ENCODE measurements at places on chromosomes 5 and 9.
A peak's percentile ranks its signal among the peaks of the same experiment; 100 is the strongest.

- ATAC-seq = no peak
Observed at GRCh38 chr5:14787801-14788579, 83.6 kb downstream of the ANKH start.

GRCh38 chr5:135484674-135485086 lies 32.5 kb upstream of the TIFAB start:
- no peak for ATAC-seq

DNA sequence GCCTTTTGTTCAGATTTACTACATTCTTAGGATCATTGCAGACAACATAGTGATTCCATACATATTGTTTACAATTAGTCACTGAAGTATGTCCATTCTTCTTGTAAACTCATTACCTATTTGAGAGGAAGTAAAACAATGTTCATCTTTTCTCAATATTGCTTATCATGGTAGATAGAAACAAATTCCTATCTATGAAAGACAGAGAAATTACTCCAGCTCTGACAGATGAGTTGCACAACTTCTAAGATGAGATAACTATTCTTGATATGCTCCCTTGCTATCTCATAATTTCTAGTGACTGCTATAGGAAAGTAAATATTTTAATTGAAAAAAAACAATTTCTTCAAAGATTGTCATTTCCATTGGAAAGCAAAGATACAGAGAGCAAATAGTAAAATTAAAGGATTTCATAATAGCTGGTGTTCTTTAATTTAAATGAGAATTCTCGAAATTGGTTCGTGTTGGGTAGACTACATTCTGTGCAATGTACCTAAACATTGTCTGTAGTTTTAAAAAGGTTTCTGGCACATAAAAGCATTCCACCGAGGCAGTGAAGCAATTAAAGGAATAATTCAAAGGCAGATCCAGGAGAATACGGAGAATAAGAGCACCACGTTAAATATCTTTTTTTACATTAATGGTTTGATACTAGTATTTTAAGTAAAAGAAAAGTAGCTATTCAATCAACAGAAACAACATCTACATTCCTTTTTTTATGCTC lies 1029.1 kb upstream of the ACO1 start:
- no peak for ATAC-seq

GRCh38 chr5:157148734-157149615 lies 6.3 kb upstream of the MED7 start:
- no peak for ATAC-seq

DNA sequence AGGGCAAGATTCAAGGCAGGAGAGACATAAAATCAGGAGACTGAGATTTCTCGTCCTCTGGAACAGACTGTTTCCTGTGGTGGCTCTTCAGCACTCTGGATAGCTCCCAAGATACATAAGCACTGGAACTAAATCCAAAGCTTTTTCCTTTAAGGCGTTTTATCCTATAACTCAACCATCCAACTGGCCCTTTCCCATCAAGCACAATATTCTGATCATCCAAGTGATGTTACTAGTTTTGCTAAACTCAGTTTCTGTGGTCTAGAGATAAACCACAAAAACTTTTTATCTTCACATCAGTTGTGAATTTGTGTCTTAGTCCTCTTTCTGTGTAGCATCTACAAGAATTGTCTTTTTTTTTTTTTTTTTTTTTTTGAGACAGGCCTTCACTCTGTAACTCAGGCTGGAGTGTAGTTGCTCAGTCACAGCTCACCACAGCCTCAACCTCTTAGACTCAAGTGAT lies 299.4 kb downstream of the COX7C start:
- no peak for ATAC-seq

- no peak for ATAC-seq
Observed at GRCh38 chr5:15790446-15791018, 290.6 kb downstream of the FBXL7 start.

GRCh38 chr9:137301081-137301947 lies 757 bp downstream of the NRARP start:
- no peak for ATAC-seq

- ATAC-seq = no peak
Observed at GRCh38 chr5:136133922-136134379, 1.3 kb downstream of the SMAD5 start.

DNA sequence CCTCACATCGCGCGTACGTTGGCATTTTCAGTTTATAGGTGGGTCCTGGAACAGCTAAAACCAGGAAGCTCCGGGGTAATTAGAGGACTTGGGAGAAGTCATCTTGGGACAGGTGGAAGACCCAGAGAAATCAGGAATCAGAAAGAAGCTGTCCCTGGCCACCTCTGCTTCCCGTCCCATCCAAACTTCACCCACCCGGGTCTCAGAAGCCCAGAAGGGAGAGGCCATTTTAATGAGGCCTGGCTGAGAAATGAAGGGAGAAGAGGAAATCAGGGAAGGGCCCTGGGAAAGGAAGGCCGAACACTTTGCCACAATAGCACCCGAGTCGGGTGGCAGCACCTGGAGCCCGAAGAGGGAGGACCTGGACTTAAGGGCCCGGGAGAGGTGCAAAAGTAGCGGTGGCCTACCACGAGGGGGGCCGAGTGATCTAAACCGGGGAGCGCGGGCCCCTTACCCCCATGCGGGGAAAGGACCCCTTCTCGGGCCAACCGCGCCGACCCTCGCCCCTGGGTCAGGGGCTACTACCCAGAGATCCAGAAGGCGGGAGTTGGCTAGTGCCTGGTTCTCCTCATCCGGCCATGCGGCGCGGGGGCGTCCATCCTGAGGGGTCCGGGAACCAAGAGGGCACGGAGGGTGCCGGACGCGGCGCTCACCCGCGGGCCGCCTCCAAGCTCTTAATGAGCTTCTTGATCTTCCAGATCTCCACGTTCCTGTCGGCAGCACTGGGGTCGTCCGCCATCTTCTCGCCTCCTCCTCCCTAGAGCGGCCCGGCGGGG lies 668 bp downstream of the ETF1 start:
- ATAC-seq = no peak

- peak; percentile 60 for ATAC-seq
Observed at GRCh38 chr9:89878687-89879086, 273.9 kb downstream of the GADD45G start.

DNA sequence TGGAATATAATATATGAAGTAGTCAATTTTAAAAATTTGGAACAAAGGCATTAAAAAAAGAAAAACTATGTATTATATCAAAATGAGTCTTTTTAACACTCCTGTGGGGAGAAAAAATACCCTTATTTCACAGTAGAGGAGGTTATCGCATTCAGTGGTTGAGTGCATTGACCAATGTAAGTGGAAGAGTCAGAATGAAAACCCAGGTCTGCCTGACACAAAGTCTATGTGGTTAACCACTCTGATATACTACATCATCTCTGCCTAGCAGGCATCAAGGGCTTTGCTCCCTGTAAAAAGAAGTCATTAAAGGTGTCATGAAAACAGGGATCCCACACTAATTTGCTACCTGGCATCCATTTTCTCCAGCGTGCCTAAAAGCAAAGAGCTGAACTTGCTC lies 417.2 kb upstream of the C9orf72 start:
- no peak for ATAC-seq

GRCh38 chr9:74760031-74760700 lies 127.6 kb downstream of the TRPM6 start:
- ATAC-seq = no peak

DNA sequence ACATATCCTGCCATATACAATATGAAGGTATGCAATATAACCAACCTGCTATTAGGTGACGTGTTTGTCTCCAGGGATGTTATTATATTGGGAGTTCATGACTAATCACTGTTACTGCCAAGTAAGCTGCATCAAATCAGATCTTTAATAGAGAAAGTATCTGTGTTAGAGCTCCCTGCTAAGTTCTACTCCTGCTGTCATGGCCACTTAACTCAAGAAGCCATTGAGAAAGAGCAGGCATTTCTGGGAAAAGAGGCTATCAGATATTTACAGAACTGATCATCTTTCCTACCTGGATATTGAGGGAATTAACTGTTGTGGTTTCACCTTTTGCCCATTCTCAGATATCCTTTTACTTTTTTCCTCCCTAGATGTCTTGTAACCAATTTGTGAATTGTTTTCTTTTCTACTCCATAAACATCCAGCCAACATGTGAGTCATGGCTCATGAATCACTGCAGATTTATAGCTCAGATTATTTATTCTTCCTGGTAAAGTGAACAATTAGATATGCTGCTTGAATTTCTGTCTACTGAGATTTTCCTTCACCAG lies 634.8 kb upstream of the FAM174A start:
- ATAC-seq = no peak

DNA sequence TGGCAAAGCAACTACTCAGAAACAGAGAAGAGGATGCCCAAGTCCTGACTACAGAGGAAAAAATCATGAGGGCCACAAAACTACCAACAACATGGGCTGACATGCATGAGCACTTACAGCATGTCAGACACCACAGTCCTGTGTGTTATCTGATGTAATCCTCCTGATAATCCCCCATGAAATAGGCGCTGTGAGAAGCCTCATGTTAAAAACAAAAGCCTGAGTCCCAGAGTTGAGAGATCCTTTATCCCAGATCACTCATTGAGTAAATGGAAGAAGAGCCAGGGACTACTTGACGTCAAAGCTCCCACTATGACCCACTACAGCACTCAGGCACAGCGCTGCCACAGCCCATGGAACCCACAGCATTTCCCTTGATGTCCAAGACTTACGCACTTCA lies 7.2 kb upstream of the SPOCK1 start:
- no peak for ATAC-seq

GRCh38 chr5:60806591-60807243 lies 37.4 kb downstream of the ELOVL7 start:
- no peak for ATAC-seq

DNA sequence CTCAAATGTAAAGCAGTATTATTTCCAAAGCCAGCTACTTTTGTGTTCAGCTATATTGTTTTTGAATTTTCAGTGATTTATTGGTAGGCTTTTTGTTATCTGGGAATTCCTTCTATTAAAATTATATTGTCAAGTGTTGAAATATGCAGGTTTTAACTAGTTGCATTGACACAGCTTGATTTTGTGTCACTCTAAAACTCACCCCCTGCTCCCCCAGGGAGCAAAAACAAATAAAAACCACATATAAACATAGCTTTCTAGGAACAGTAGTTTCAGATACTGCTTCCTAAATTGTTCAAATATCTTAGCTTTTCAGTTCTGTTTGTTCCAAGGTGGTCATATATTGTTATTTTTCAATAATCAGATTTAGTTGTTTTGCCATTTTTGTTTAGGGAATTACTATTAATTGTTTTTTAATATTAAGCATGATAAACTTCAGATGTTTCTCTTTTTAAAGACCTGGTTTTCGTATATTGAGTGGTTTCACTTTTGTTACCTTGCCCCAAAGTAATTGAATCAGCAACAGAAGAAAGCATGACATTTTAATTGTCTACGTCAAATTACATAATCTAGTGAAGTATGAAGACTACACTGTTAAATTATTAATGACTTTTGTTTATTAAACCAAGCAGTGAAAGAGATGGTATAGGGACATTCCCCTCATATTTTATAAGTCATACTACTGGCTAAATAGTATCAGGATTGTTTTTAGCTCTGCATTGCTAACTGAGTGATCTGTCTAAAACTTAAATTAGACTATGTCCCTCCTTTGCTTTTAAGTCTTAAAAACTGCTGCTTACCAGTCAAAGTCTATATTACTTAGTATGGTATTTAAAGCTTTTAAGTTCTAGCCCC lies 43.4 kb downstream of the ERBIN start:
- no peak for ATAC-seq

GRCh38 chr5:80206282-80206681 lies 49.6 kb downstream of the SERINC5 start:
- ATAC-seq = no peak

GRCh38 chr5:60841361-60841760 lies 2.7 kb downstream of the ELOVL7 start:
- ATAC-seq = no peak

GRCh38 chr5:116810951-116811350 lies 236.3 kb upstream of the SEMA6A start:
- no peak for ATAC-seq

DNA sequence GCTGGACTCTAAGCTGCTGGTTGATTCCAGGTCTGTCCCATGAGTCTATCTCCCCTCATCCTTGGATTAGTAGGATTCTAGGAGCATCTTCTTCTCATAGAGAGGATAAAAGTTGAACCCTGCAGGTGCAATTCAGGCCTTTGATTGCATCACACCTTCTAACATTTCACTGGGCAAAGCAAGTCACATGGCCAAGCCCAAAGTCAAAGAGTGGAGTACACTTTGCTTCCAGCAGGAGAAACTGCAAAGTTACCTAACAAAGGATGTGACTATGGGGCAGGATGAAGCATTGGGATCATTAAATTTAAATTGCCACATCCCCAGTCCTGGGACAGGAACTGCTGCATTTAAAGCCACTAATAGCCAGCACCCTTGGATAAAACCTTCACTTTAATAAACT lies 51.0 kb upstream of the EGFLAM start:
- no peak for ATAC-seq

GRCh38 chr9:97769208-97769607 lies 72.1 kb upstream of the XPA start:
- ATAC-seq = no peak

DNA sequence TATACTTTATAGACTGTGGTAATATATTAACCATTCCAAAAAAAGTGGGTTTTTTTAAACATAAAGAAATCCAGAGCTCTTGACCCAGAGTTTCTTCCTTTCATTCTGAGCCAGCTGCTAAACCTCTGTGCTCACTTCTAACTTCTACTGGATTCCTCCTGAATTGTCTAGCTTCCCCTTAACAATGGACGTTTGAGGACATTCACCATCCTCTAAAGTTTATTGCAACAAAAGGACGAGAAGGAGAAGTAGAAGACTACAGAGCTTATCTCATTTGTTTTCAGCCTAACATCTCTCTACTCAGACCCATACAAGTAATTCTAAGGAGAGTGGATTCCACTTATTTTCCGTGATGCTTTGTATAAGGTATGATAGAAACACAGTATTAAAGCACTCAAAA lies 284.2 kb downstream of the MAST4 start:
- no peak for ATAC-seq

DNA sequence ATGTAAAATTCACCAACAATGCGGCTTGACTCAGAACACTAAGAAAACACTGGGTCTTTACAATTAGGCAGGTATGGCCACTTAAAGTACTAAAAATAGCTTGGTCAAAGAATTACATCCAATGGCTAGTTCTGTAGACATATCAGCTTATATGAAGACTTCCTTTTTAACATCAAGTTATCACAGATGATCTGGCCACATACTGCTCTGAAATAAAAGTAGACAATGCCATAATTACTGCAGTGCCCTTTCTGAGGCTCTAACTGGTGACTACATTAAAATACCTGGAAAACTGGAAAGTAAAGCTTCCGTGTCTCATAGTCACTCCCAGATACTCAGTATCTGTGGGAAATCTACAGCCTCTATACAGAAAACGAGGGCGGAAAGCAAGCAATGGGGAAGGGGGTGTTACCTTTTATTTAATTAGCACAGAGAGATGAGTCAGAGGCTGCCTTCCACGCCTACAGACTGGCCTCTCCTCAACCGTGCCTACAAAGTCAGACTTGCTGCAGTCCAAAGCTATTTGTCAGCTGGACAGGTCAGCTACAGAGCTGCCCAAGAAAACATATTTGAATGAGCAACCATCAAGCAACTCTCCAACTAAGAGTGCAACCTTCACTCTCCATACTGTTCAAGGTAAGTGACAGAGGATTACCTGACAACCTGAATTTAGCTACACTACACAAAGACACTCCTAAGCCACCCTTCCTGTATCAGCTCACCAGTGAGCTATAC lies 8.7 kb downstream of the SERINC5 start:
- peak; percentile 89 for ATAC-seq
